ENCODE measurements at places on chromosomes 6 and 20.
A peak's percentile ranks its signal among the peaks of the same experiment; 100 is the strongest.

DNA sequence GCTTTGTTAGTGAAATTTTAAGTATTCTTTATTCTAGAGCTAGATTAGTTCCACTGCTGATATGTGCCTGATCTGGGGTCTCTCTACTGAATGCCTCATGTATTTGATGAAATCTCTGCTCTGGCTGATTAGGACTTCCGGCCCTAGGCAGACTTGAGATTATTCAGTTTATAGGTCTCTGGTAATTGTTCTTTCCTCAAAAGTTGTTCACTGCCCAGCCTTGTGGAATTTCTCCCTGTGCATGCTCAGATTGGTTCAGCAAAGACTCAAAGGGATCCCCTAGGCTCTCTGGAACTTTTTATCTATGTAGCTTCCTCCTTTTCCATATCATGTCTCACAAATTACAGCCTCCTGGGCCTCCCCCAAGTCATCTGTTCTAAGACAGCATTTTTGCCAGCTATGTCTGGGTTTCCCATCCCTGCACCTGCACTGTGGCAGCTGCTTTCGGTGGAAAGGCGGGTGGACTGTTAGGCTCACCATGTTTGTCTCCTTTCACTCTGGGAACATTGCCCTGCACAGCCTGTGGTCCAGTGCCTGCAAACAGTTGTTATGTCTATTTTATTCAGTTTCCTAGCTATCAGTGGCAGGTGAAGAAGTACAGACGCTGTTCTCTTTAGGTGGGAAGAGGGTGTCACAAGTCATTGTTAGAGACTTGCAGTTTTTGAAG lies 73.7 kb downstream of the RPP40 start:
- no peak for DNase-seq

- no peak for DNase-seq
These were observed 84.7 kb downstream of the CD164 start for GRCh38 chr6:109297406-109298110.

- no peak for DNase-seq
These were observed 20.2 kb downstream of the SNHG17 start for GRCh38 chr20:38414769-38415450.

GRCh38 chr6:169803271-169803811 lies 51.9 kb downstream of the ERMARD start:
- no peak for DNase-seq

- DNase-seq: no peak
These were observed 143.9 kb downstream of the DTNBP1 start for GRCh38 chr6:15518878-15519277.

DNA sequence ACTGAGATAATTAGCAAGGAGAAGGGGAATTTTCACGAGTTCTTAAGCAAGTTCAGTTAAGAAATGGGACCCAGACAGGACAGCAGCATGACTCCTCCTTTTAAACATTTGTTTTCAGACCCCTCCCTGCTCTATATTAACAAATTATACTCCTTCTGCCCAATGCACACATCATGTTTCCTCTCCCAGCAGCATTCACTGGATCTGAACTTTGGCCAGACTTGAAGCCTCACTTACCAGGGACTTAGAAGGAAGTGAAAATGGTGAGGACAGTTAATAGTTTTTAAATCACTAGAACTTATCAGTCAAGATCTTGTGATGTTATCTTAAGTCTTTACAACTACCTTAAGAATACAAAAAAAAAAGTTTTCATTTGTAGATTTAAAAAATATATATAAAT lies 1174.7 kb upstream of the MAP3K7 start:
- no peak for DNase-seq

DNA sequence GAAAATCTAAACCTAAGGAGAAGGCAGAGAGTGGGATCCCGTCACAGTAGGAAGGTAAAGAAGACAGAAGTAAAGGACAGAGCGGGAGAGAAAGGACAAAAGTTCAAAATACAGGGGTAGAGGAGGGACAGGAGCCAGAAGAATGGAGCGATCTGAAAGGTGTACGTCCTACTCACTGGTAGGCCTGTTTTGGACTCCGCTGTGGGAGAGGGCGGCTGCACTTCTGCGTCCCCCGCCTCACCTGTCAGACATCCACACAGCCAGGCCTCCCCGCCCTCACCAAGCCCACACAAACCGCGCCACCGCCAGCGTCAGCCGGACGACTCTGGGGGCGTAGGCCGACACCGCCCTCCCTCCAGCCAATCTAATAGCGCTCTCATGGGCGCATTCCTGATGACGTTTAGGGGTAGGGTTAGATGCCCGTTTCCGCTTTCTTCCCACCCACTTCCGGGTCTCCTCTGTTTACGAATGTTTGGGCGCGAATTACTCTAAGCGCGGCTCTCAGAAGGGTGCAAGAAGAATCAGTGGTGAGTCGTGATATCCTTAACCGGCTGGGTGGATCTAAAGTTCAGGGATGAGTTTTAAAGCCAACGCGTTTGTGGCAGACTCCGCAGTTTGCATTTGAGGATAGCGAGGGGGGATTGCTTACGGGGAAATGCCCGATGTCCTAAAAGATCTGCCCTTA lies at the start of the genes CENPQ and MMUT:
TSS of gene CENPQ (plus strand) at position 444 of the 685 bp plus-strand sequence. CDS start 6,807 bp downstream, outside the sequence.
TSS of gene MMUT (minus strand) at position 327 of the 685 bp plus-strand sequence. CDS start 3,787 bp downstream, outside the sequence.
- peak; percentile 95 for DNase-seq

DNA sequence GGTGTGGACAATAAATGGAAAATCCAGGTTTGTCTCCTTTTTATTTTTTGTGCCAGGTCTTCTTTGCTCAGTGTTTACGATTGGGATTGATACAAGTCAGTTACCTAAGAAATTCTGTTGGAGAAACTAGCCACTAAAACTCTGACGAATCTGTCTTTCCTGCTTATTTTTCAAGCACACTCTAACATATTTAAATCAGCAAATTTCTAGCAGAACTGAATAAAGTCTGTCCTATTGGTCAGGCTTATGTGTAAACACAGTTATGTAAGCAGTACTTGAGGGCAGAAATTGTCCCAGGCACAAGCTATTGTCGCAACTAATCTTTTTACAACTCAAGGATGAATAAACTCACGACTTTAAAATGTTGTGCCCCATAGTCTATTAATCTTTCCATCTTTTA lies 12.1 kb upstream of the EXOC2 start:
- no peak for DNase-seq

DNA sequence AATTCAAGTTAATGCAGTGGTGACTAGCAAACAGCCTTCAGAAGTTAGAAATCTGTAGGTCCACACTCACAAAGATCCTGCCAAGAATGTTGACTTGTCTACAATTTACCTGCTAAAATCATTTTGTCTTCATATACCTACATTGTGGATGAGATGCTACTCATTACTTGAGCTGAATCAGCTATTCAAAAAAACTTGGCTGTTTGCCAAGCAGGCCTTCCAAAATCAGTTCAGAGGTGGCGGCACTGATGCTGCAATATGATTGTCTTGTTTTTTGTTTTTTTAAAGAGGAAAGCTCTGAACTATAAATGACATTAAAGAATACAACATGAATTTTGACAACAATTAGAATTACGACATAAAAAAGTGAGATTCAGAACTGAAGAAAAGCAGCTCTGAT lies 354.7 kb upstream of the KHDRBS2 start:
- DNase-seq: no peak

DNA sequence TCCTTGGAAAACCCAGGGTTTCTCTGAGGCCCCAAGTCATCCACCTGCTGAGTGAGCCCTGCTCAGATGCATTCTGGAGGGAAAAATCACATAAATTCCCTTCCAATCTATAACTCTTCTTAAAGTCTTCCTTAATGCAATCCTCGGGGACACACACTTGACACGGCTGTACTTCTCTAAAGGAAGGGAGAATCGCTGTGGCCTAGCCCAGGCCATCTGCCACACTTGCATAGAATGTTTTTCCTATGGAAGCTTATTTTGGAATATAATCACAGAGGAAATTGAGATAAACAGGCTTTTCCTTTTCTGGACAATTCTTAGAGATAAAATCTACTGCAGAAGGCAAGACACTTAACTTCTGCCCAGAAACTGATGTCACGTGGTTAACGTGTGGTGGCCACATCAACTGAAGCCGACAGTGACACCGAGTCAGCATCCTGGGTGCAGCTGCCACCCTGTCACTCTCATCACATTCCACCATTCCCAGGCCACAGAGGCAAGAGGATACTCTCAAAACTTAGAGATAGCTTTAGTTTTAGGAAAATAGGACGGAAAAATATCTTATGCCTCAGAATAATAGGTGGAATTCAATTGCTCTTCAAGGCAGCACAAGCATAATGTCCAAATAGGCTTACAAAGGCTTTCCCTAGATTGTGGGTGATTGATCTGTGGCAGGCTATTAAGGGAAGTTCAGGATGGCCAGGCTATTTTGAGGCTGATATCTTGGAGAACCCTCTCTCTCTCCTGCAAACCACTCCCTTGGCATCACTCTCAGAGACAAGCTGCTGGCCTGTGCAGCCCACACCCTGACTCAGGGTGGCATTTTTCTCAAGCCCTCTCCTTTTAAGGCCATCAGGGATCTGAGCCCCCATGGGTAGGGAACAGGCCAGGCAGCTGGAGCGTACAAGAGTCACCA lies 29.6 kb downstream of the PSMB1 start:
- DNase-seq: no peak

DNA sequence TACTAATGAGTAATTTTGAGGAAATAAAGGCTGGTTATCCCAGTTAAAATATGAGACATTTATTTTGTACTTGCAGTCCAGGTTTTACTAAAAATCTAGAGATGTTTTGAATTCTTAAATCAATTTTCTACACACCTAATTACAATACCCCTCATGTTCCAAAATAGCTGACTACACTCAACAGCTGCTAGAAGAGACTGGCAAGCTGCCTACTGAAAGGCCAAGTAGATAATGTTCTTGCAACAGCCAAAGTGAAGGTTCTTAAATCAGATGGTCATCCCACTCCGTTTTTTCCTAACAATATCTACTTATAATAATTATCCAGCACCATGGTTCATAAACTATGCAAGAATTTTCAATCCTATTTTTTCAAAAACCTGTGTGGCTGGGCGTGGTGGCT lies 69.0 kb downstream of the DTNBP1 start:
- peak; percentile 49 for DNase-seq

- DNase-seq: peak; percentile 64
These were observed 133.7 kb upstream of the AGPAT4 start for GRCh38 chr6:161407581-161407980.

- DNase-seq: peak; percentile 47
These were observed 241.0 kb downstream of the DLL1 start for GRCh38 chr6:170049641-170050561.

DNA sequence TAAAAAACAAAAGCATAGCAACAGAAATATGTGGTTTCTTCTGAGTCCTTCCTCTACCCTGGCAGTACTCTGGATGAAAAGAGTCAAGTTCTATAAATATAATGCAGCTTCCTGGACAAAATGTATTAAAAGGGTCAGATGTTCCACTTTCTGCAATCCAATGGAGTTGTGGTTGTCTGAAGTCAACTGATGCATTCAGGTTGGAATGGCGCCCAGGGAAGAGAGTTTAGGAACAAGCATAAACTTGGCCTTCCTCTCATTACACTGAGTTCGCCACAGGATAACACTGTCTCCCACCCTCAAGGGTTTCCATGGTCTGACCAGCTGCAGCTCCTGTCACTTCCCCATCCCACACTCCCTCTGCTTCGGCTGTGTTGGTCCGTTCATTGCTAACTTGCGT lies 66.4 kb downstream of the PLEKHG1 start:
- peak; percentile 31 for DNase-seq

DNA sequence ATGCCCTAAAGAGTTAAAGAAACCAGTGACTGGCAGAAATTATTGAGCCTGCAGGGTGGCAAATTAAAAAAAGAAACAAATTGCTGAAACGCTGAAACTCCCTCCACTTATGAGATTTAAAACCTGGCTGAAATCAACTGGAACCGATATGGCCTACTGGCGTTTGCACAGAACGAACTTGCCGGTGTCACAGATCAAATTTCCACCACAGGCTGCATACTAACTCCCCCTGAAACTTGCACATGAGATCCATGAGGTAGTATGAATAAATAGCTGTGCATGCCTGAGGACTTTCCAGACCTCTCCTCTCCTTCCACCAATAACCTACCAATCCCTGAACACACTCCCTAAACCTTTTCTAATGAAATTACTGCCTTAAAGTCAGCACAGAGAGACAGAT lies 150.4 kb downstream of the RNGTT start:
- DNase-seq: no peak

- DNase-seq: no peak
These were observed 40.1 kb downstream of the JAG1 start for GRCh38 chr20:10633718-10634117.

DNA sequence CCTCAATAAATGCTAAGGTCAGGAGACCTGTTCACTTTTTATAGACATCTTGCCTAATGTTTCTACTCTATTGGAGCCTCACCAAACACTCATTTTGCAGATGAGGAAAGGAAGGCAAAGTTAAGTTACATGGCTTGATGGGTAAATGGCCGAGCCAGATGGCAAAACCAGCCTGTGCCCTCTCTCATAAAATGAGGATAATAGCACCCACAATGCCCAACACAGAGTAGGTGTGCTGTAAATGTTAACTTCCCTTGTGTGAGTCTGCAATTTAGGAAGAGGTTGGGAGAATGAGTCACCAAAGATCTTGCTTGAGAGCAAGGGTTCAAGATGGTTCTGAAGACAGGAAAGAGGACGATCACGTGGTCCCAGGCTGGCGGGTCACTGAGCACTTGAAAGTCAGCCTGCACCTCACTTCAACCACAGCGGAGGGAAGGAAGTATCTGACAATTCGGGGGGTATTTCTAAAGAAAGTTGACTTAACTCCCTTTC lies 3.3 kb downstream of the KCNK5 start:
- DNase-seq: no peak

GRCh38 chr20:3679749-3680700 lies 1.8 kb downstream of the ADAM33 start:
- peak; percentile 50 for DNase-seq

DNA sequence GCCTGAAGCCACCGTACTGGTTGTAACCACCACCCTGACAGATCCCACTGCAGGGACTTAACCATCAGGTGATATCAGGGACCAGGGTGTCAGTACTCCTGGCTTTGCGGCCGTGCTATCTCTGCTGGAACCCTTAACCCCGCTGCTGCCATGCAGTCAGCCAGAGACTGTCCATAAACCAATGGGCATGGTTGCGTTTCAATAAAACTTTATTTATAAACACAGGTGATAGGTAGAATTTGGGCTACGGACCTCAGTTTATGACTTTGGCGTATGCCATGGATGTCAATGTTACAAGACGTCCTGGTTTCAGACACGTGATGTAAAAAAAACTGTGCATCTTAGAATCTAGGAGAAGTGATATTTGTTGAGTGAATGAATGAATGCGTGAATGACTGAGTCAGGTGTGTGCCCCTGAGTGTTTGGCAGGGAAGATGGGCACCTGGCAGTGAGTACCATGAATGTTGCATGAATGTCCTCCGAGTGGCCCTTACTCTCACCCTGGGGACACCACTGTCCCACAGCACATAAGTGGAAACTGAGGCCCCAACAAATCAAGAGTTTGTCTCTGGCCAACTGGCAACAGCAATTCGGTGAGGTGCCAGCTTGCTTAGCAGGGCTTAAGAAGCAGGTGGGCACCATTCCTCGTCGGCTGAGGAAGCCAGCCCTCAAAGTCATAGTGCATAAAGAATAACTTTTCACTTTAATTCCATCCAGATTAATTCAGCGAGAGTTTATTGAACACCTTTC lies 64.0 kb upstream of the APCDD1L start:
- no peak for DNase-seq

DNA sequence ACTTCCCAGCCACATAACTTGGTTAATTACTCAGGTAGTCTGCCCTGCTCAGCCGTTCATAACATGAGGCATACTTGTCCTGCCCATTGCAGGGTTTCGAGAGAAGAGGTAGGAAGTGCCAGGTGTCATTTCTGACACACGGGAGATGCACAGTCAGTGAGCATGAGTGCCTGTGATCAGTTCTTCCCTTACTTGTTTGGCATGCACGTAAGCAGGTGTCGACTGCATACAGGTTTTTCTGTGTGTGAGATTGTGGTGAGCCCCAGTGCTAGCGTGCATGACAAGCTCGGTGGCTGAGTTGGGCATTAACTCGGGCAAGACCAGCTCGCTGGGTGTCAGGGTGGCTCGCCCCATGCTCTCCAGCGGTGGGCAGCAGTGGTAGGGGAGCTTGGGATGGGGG lies 51.2 kb upstream of the SLC22A1 start:
- DNase-seq: no peak

All from fibroblast of pulmonary artery (primary cell).